ENCODE measurements at places on chromosomes 7 and 10. TPM values are rescaled to one million over a fixed set of nuclear protein-coding genes. Genes with fewer than 3 reads are reported as not detected.

DNA sequence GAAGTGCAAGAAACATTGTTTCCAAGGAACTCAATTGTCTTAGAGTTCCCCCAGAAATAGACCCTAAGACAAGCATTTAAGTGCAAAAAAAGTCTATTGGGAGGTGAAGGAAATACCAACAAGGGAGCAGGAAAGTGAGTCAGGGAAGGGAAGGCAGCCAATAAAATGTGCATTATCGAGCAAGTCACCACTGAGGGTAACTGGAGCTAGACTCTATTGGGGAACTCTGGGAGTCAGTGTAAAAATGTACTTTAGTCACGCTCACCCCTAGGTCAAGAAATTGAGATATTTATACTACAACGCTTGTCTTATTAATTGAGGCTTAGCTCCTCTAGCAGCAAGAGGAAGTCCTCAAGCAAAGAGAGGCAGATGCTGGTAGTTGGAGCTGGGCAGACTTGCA lies 137.7 kb downstream of the RTKN2 start:
- H3K4me1 ChIP-seq, result peaks cover 5% of the 10 kb centered on the region
- no peak overlapping the region for H3K4me3 ChIP-seq
- DNase-seq, result no peak
- no peak overlapping the region for H3K27ac ChIP-seq
- no peaks in the 10 kb centered on the region for H3K36me3 ChIP-seq
- H3K27me3 ChIP-seq, result no peaks in the 10 kb centered on the region

Gene HOXA3
- 0.12 TPM for total RNA-seq

Gene GRM3
- total RNA-seq, result not detected

Gene AS3MT
- total RNA-seq, result not detected

DNA sequence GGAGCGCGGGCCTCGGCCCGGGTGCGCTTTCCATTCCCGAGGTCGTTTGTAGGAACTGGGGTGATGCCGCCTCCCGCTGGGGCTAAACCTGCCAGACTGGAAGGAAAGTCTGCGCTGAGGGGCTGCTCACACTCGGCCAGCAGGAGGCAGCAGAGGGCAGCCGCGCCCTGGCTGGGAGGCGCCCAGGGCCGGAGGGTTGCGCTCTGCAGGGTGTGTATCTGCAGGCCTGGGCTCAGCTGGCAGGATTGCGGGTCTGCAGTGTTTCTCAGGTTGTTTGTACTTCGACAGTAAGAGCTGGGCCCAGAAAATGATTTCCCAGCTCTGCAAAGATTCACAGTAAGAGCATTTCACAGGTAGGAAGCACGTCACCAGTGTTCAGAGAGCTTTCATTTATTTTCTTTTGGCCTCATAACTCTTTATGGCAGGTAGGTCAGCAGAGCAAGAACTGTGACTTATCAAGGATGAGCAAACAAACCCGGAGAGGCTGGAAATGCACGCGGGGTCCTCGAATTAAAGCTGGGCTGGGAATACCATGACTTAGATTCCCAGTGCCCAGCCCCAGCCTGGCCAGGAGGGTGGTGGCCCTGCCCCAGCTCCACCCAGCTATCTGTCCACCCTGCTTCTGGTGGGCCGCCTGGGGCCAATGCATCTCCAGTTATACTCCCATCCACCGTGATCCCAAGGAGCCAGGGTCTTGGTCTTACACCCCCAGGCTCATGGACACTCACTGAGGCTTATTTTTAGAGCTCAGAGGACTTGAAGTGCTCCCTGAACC lies 15.2 kb upstream of the PPP2R2D start:
- no peaks in the 10 kb centered on the region for H3K36me3 ChIP-seq
- DNase-seq, result peak; percentile 93
- peaks cover 15% of the 10 kb centered on the region for H3K4me1 ChIP-seq
- H3K27me3 ChIP-seq, result no peaks in the 10 kb centered on the region

DNA sequence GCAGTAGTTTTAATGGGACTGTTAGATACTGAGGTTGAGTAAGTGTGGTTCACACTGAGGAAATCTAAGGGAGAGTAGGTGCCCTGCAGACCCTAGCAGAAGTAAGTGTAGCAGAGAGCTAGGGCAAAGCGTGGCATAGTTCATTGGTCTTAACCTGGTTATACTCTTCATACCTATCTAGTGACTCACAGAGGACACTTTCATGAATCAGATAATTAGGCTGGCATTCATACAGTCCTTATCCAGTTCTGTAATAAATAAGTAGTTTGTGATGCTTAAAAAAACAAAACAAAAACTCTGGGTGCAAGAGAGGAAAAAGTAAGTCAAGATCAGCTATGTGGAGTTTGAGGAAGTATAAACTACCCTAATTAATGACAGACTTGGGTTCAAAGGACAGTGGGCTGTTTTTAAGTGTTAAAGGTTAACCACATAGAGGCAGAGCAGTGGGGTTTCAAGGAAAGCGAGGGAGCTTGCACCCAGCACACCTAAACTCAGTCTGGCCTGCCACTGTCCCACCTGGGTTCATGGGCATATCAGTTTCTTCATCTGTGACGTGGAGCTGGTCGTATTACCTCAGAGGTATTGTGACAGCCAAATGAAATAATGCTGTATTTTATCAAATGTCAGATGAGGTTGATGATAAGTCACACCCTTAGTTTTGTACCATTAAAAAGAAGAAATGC lies 27.1 kb downstream of the LMTK2 start:
- no peak overlapping the region for H3K27ac ChIP-seq
- H3K4me1 ChIP-seq, result peaks cover 30% of the 10 kb centered on the region

GRCh38 chr7:1492640-1493039 lies 11.5 kb downstream of the INTS1 start:
- no peak overlapping the region for H3K4me3 ChIP-seq
- no peak overlapping the region for H3K27ac ChIP-seq
- H3K36me3 ChIP-seq, result peaks cover 5% of the 10 kb centered on the region
- H3K4me1 ChIP-seq, result no peaks in the 10 kb centered on the region
- DNase-seq, result no peak
- no peaks in the 10 kb centered on the region for H3K27me3 ChIP-seq

Gene ASIC3
- 10.2 TPM for total RNA-seq

- no peaks in the 10 kb centered on the region for H3K4me1 ChIP-seq
- no peak overlapping the region for H3K27ac ChIP-seq
- no peak overlapping the region for H3K4me3 ChIP-seq
- no peaks in the 10 kb centered on the region for H3K27me3 ChIP-seq
- H3K36me3 ChIP-seq, result no peaks in the 10 kb centered on the region
Measured at GRCh38 chr7:69780379-69780778, 182.1 kb downstream of the AUTS2 start.

GRCh38 chr7:45976485-45976856 lies 55.4 kb upstream of the IGFBP3 start:
- no peak overlapping the region for H3K4me3 ChIP-seq
- DNase-seq, result no peak
- H3K4me1 ChIP-seq, result no peaks in the 10 kb centered on the region
- H3K27ac ChIP-seq, result no peak overlapping the region
- H3K27me3 ChIP-seq, result no peaks in the 10 kb centered on the region

Gene PHKG1
- 4.1 TPM for total RNA-seq

GRCh38 chr7:20394284-20394683 lies 63.6 kb downstream of the ITGB8 start:
- H3K27me3 ChIP-seq, result no peaks in the 10 kb centered on the region
- no peaks in the 10 kb centered on the region for H3K36me3 ChIP-seq
- no peak overlapping the region for H3K27ac ChIP-seq
- DNase-seq, result no peak
- no peak overlapping the region for H3K4me3 ChIP-seq

DNA sequence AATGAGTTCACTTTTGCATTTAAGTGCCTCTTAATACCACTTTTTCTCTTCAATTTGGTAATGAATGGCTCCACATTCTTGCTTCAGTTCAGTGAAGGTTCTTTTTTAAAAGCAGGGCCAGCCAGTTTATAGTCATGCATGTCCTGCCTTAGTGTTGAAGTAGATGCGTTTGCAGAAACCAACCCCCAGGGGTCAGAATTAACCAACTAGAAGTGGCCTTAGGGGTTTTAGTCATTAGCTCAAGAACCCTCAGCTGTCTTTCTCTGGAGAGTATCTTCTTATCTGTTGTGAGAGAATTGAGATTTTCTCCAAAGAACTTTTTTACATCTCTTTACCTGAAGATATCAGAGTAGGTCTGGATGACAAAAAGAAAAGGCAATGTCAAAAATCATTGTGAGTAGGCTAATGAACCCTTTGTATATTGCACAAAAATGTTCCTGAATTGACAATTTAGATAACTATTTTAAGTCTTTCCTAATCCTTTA lies 82.2 kb downstream of the PIK3CG start:
- no peak overlapping the region for H3K4me3 ChIP-seq
- no peaks in the 10 kb centered on the region for H3K4me1 ChIP-seq
- H3K36me3 ChIP-seq, result no peaks in the 10 kb centered on the region
- peak; percentile 45 for DNase-seq

DNA sequence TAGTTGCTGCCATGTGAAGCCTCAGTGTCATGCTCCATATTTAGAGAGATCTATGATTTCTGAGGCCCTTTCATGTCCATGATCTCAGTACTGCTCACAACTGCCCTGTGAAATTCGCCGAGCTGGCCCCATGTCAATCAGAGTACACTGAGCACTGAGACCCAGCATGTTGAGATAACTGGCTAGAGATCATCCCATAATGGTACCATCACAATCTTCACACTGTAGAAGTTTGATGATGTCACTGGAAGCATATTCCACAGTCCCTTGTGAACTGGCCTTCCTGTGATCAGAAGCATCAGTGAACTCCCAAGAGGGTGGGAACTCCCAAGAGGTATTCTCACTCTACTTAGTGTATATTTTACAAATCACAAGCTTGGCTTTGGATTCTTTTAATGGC lies 116.0 kb downstream of the EGFR start:
- H3K27me3 ChIP-seq, result no peaks in the 10 kb centered on the region
- DNase-seq, result no peak
- no peak overlapping the region for H3K27ac ChIP-seq
- no peaks in the 10 kb centered on the region for H3K4me1 ChIP-seq
- no peak overlapping the region for H3K4me3 ChIP-seq
- no peaks in the 10 kb centered on the region for H3K36me3 ChIP-seq

DNA sequence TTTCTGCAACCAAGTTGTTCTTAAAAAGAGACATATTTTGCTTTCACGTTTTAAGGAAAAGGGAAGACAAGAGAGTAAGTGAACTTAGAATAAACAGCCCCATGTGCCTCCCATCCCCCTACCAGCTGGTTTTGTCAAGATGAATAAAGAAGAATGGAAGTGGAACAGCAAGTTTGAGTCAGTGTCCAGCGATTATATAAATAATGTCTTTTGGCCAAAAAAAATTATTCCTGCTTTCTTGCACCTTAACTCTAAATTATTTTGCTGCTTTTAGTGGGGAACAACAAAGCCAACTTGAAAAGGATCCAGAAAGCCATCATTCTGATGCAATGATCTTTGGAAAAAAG lies 82.4 kb upstream of the TRIL start:
- H3K27ac ChIP-seq, result no peak overlapping the region
- DNase-seq, result no peak
- no peaks in the 10 kb centered on the region for H3K36me3 ChIP-seq
- H3K4me1 ChIP-seq, result no peaks in the 10 kb centered on the region
- H3K27me3 ChIP-seq, result no peaks in the 10 kb centered on the region

DNA sequence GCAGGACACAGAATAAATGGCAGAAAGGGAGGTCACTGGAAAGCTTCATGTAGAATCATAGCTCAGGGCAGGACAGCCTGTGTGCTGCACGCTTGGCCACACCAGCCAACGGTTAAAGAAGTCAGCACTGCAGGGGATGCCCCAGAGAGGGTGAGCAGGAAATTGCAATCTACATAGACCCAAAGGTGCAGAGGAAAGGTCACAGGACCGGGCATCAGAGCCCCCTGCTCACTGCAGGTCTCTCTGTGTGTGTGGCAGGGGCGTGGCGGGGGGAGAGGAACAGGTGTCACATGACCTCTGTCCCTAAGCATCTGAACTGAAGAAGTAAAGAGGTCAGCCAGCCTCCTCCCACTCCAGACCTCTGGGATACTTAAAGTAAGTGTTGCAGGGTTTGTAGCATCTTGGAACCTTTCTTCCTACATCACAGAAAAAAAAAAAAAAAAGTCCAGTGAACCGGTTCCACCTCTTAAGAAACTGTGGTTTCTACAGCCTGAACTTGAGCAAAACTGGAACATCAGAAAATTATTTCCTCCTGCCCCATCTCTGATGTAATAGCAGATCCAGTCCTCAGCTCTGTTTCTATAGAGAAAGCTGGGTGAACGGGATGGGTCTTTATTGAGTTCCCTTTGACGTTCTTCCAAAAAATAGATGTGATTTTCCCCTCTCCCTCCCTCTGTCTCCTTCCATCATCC lies 64.3 kb downstream of the RGS10 start:
- no peak for DNase-seq
- no peaks in the 10 kb centered on the region for H3K36me3 ChIP-seq
- H3K4me1 ChIP-seq, result peaks cover 20% of the 10 kb centered on the region
- no peaks in the 10 kb centered on the region for H3K27me3 ChIP-seq

GRCh38 chr7:4835398-4836205 lies 26.2 kb downstream of the PAPOLB start:
- DNase-seq, result no peak
- no peaks in the 10 kb centered on the region for H3K4me1 ChIP-seq
- H3K4me3 ChIP-seq, result no peak overlapping the region
- no peaks in the 10 kb centered on the region for H3K36me3 ChIP-seq

GRCh38 chr10:110833234-110833940 lies 38.3 kb upstream of the PDCD4 start:
- no peaks in the 10 kb centered on the region for H3K27me3 ChIP-seq
- peak; percentile 27 for DNase-seq

DNA sequence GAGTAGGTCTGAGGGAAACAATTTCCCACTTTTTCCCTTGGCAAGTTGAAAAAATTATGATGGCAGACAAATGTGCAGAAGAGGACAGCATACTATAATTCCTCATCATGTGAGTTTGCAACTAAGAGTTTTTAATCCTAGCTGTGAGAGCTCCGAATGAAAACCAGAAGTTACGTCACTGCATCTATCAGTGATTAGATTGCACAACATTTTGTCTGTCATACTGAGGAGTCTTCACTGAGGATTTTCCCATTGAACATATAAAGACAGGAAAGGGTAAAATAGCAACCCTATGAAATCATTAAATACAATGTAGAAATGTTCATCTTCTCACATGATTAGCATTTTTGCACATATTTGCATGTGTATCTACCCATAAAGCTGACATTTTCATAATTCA lies 45.8 kb downstream of the ZNF736 start:
- no peaks in the 10 kb centered on the region for H3K4me1 ChIP-seq
- no peak for DNase-seq
- H3K36me3 ChIP-seq, result no peaks in the 10 kb centered on the region
- no peak overlapping the region for H3K27ac ChIP-seq
- no peaks in the 10 kb centered on the region for H3K27me3 ChIP-seq

DNA sequence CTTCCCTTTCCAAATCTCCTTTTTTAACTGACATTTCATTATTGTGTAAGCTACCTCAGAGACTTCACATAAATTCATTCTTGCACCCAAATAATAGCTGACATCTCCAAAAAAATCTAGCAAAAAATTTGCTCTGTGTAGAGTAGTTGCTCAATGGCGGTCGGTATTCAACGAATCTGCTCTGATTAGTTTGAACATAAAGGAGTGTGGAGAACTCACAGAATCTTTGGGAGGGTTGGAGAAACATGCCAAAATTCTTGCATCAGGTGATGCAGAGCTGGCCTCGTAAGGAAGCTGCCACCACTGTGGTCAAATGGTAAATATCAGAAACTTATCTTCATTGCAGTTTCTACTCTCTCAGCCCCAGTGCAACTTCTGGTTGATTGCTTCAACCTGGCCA lies 201.2 kb upstream of the MDFIC start:
- DNase-seq, result no peak
- H3K27me3 ChIP-seq, result no peaks in the 10 kb centered on the region
- H3K27ac ChIP-seq, result no peak overlapping the region
- no peaks in the 10 kb centered on the region for H3K36me3 ChIP-seq

- no peak overlapping the region for H3K4me3 ChIP-seq
- no peaks in the 10 kb centered on the region for H3K36me3 ChIP-seq
- no peak for DNase-seq
- no peaks in the 10 kb centered on the region for H3K4me1 ChIP-seq
- no peak overlapping the region for H3K27ac ChIP-seq
- no peaks in the 10 kb centered on the region for H3K27me3 ChIP-seq
Measured at GRCh38 chr10:53140506-53140905, 367.9 kb upstream of the MBL2 start.

Gene TRPV5
- not detected for total RNA-seq
